Stimulated activated CD4-positive, alpha-beta T cell treated with anti-CD3 and anti-CD28 coated beads, Interleukin-15, amount 100 ng/mL, for 24 hours (primary cell): ENCODE measurements at places on chromosomes 6 and 20.

DNA sequence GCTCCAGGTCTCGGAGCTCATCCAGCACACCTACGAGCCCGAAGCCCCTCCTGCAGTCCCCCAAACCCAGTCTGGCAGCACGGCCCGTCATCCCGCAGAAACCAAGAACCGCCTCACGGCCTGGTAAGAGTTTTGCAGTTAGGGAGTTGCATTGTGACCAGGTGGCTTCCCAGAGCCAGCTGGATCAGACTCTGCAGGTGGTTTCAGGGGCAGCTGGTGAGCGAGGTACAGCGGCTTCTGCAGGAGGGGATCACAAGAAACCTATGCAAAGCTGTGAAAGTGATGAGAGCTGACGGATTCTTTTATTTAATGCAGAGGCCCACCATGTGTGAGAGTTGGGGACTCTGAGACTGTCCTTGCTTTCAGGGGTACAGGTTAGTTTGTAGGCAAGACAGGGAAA is 45.9 kb upstream of the SCGN start:
- no peak for DNase-seq

GRCh38 chr6:80437801-80438200 is 331.3 kb downstream of the BCKDHB start:
- DNase-seq, result no peak

- no peak for DNase-seq
Measured at GRCh38 chr6:620950-621349, 36.0 kb downstream of the HUS1B start.

GRCh38 chr20:62768551-62769287 is 27.6 kb upstream of the MRGBP start:
- no peak for DNase-seq

- no peak for DNase-seq
Measured at GRCh38 chr6:38684237-38684636, 18.7 kb downstream of the GLO1 start.

DNA sequence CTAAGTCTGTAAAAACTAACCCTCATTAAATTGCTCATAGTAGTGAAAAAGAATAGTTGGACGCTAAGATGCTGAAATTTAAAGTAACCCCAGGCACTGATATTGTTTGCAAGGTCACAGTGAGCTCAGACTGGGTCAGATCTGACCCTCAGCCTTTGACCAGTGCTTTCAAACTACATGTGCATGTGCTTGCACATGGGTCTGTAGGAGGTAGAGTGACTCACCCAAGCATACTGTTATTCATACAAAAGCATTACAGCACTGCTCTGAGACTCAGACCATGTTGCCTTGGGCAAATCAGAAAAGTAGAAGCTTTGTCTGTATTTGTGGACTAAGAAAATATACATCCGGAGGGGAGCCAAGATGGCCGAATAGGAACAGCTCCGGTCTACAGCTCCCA is 326.4 kb upstream of the MARCKS start:
- DNase-seq, result no peak

DNA sequence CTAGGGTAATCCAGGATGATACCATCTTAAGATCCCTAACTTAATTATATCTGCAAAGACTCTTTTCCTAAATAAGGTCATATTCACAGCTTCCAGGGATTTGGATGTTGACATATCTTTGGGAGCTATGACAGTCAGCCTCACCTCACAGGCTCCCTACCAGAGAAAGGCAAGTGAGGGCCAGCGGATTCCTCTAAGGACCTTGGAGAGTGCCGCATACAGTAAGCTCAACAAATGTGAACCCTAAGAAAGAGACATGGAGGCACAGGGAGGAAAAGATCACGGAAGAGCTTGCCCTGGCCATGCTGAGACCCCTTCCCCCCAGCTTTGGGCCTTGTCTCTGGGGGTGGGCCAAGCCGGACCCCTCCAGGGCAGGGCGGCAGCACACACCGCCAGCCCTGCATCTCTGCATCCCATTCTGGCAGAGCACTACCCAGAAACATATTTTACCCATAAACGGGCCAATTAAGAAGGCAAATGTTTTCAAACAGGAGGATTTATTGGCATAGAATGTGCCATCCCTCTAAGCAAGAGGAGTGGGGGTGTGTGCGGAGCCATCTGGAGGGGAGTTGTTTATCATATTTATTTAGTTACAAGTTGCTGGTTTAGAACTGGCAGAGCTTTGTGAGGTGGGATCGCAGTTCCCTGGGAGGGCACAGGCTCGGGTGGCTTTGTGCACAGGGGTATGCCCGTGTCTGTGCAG is 55.4 kb downstream of the CHMP4B start:
- DNase-seq, result no peak

DNA sequence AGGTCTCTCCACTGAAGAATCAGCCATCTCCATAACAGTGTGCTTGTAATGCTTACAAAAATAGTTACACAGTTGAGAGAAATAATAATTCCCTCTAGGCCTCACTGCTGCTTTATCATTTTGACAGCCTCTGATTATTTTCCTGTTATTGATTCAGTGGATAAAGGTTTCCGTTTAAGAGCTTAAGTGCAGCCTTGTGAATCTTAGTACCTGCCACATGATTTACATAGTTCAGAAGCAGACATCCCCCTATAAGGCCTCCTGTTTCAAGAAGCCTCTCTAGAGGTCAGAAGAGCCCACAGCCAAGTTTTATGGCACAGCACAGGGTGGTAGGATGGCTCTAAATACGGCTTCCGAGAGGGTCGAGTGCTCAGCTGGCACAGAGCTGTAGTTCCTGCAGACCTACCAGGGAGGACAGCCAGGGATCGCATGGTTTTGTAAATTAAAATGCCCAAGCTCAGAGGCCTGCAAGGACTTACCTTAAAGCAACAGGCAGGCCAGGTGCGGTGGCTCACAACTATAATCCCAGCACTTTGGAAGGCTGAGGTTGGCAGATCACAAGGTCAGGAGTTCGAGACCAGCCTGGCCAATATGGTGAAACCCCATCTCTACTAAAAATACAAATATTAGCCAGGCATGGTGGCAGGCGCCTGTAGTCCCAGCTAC is 17.6 kb upstream of the PYGB start:
- DNase-seq, result no peak

GRCh38 chr20:45312241-45312640 is 4.1 kb upstream of the MATN4 start:
- DNase-seq, result no peak

- no peak for DNase-seq
Measured at GRCh38 chr6:38808039-38808438, 92.9 kb downstream of the DNAH8 start.

DNA sequence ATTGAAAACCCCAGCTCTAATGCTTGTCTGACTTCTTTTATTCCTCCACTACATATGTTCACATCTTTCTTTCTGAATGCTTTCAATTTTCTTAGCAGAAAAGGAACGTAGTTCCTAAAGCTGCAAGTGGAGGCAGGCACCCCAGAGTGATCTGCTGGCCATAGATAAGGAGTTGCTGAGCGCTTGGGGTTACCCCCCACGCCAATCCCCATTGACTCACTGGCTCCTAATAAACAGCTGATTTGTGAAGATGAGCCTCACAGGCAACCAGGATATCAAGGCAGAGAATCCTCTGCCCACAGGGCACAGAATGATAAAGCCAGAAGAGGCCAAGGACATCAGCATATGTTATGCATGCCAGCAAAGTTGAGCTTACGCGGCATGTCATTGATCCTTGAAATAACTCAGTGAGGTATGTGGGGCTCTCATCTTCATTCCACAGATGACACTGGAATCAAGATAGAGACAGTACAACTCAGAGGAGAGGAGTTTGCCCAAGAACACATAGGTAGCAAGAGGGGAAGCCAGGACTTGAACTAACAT is 129.1 kb upstream of the PTPRT start:
- no peak for DNase-seq

DNA sequence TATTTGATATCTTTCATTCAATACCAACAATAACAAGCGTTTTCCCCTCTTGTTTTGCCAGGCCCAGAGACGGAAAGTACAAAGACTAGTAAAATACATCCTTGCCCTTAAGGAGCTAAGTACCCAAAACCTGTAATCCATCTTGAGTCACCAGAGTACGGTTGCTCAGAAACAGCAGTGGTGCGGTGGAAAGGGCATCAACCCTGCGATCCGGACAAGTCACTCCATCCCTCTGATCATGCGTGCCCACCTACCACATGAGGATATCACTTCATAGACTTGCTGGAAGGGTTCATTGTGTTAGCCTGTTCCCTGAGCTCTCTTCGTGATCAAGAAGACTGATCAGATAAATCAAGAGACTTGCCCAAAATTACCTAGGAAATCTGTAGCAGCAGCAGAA is 1.9 kb downstream of the TOMM34 start:
- no peak for DNase-seq

DNA sequence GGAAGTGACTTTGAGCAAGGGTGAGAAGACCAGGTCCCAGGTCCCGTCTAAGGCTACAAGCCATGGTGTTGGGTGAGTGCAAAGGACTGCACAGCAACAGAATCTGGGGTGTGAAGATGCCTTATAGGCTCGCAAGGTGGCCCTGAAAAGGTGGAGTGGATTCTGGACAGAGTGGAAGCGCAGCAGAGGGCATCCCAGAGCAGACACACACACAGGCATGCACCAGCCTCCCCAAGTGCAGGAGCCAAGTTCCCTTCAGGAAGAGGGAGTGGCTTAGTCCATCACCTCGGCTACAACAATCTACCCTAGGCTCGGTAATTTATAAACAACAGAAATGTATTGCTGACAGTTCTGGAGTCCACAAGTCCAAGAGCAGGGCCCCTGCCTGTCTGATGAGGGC is 180.1 kb upstream of the PDE10A start:
- no peak for DNase-seq

GRCh38 chr20:56483970-56484369 is 15.5 kb downstream of the RTF2 start:
- DNase-seq, result no peak

GRCh38 chr6:43865932-43866645 is 96.1 kb downstream of the VEGFA start:
- DNase-seq, result no peak

DNA sequence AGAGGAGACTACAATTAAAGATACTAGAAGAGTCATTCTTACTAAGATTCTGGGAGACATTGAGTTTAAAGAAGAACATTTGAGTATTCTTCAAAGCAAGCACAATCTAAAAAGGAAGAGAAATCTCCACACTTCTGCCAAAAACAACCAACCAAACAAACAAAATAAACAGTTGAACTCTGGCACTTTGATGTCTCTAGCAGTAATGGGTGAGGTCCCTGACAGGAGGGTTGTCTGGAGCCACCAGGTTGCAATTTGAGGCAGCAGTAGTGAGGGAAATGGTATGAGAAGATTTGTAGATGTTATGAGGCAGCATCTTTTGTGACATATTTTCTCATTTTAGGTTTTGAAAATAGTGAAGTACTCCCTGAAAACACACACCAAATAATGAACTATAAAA is 108.1 kb downstream of the PHF3 start:
- DNase-seq, result no peak

- no peak for DNase-seq
Measured at GRCh38 chr6:166589337-166589731, 2.9 kb upstream of the RAMACL start.

DNA sequence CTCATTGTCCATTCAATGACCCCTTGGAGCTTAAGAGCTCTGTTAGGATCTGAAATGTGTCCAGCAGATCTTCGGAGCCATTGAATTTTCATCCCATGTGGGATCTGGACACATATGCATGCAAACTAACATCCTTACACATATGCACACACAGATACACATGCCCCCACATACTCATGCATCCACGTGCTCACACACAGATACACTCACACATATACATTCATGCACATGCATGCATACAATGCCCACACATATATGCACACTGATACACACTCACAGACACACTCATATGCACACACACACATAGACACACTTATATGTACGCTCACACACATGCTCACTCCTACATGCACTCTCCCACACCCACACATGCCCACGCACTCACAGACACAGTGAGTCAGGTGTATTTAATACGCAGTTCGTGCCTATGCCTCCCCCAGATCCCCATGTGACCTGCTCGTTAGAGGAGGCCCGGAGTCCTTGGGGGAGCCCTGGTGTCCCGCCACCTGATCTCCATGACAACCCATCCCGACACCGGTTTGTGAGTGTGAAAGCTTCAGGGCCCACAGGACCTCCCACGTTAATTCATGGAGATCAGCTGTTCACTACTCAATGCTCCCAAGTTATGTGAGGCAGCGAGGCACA is 121.9 kb upstream of the SULF2 start:
- no peak for DNase-seq

GRCh38 chr6:145844933-145845540 is 30.4 kb upstream of the FBXO30 start:
- no peak for DNase-seq

DNA sequence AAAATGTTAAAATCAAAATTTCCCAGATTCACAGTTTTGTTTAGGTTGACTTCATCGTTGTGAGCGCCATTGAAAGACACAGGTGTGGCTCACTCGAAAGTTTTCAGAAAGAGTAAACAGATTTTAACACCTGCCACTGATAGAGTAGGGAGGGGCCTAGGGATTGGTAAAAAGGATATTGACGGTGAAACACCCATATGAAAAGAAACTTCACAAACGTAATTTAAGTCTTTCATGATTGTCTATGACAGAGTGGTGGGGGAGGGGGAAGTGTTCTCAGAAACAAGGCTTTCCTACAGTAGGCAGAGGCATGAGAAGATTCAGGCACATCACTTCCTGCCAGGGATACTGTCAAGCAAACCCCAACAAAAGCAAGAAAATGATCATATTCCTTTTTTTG is 101.4 kb downstream of the PERP start:
- peak; percentile 8 for DNase-seq

DNA sequence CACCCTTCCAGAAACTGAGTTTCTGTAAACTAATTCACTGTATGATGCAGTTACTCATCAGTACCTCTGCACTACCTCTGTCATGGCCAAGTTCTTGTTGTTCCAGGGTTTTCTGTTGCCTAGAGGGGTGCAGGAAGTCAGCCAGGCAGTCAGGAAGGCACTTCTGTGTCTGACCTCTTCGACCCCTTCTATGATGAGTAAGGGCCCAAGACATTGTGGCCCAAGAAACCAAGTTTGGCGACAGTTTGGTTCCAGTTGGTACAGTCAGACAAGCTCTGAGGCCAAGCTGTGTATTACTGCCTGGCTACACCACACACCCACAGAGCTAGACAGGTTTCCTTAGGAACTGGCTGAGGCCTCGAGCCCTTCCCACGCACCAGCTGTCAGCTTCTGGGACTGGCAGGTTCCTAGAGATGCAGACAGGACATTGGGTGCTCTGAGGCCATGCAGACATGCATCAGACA is 41.2 kb downstream of the TRAF3IP2 start:
- peak; percentile 12 for DNase-seq

DNA sequence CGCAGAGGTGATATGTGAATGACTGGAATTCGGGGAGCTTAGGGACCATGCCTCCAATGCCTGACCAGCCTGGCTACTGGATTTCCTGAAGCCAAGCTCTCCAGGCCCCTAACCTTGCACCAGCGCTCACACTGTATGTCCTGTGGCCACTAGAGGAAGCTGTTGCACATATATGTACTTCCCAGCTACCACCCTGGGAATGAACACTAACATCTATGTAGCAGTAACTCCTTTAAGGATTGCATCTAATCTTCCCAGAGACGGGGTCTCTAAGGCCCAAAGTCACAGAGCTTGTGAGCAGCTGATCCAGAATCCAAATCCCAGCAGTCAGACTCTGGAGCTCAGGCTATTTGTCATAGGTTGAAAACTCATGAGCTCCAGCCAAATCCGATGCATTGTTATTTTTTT is 20.4 kb upstream of the BPIFB1 start:
- DNase-seq, result peak; percentile 19
